COLO829 (cell line): ENCODE measurements at places on chromosomes 7 and 10.

DNA sequence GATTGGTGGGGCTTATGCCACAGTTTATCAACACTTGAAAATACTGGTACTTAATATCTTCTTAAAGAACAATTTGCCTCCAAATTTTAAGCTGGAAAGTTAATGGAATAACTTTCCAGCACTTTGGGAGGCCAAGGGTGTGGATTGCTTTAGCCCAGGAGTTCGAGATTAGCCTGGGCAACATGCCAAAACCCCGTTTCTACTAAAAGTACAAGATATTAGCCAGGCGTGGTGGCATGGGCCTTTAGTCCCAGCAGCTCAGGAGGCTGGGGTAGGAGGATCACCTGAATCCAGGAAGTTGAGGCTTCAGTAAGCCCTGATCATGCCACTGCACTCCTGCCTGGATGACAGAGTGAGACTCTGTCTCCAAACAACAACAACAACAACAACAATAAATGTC is 56.0 kb downstream of the PRF1 start:
- DNase-seq: no peak

DNA sequence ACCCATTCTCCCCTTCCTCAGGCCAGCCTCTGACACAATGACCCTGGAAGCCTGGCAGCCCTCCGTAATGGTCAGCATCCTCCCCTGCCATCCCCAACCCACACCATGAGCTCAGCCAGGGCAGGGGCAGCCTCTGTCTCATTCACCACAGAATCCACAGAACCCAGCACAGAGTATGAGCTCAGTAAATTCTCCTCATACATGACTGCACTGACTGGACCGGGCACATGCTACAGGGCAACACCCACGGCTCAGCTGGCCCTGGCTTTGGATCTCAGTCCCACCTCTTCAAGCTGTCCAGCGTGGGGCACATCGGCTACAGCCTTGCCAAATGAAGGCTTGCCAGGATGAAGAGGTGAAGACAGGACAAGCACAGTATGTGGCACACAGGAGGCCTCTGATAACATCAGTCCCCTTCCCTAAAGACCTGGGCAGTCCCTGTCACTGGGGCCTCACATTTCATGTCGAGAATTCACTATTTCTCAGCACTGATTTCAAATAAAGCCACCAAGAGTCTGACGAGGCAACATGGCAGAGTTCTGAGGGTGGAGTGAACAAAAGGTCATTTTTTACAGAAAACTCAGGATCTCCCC is 7.9 kb downstream of the GPRIN2 start:
- DNase-seq: no peak

DNA sequence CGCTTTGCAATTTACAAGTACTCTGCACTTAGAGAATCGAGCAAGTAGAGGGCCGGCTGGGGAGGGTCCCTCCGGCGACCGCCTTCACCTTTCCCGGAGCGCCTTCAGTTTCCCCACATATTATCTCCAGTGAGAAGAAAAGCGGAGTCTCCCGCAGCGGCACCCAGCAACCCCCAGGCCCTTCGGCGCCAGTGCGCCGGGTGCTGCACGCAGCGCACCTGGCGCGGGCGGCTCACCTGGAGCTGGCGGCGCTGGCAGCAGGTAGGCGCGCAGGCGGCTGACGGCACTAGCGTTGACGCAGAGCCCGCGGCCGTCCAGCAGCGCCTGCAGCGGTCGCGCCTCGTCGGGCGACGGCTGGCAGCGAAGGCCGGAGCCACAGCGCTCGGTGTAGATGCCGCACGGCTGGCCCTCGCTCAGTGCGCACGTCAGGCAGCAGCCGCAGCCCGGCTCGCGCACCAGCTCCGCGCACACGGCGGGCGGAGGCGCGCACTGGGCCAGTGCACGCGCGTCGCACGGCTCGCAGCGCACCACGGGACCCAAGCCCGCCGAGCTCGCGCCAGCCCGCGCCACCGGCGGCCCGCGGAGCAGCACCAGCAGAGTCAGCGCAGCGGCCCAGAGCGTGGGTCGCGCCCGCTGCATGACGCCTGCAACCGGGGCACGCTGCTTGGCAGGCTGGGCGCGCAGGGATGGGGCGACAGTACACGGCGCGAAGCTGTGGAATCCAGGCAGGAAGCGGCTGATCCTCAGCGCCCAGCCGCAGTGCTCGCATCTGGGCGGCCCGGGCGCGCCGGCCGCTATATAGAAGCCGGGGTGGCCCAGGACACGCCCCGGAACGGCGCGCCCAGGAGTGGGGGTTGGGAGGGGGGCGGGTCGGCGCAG is at the start of gene IGFBP3:
IGFBP3 (minus strand) TSS at position 771 of the 879 bp plus-strand sequence; CDS start at position 639, 132 bp downstream.
- DNase-seq: no peak

DNA sequence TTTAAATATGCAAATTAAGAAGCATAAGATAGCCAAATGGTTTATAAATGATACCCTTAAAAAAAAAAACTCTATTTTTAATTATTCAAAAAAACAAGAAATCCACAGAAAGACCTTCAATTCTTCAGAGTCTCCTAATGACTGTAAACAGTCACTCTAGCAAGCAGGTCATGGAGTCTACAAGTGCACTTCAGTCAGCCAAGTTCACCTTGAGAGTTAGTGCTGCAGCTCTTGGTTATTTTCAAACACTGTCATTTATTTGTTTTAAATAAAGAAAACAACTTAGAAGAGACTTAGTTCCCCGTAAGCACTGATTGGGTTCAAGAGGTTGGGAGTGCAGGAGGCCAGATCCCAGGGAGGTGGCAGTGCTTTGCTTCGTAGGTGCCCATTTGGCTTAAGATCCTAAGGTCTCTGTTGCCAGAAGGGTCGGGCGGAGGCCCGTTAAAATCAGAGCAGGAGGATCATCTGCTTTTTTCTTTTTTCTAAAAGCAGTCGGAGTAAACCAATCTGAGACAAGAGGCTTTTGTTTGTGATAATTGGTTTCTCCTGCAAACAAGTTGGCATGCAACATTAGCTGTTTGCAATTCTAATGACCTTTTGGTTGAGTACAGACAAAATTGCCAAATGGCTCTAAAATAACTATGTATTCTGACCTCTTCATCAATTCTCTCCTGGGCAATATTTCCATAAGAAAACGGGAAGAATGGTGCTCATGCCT is 86.4 kb upstream of the ELMO1 start:
- DNase-seq: no peak

- no peak for DNase-seq
Observed at GRCh38 chr10:118472415-118473304, 122.8 kb downstream of the PRLHR start.

- no peak for DNase-seq
Observed at GRCh38 chr10:109886781-109887140, 36.5 kb downstream of the XPNPEP1 start.

- no peak for DNase-seq
Observed at GRCh38 chr7:19572566-19572965, 136.3 kb downstream of the POLR1F start.

- DNase-seq: no peak
Observed at GRCh38 chr7:157014635-157015555, 4.4 kb upstream of the MNX1 start.

- DNase-seq: no peak
Observed at GRCh38 chr7:37216156-37216852, 232.4 kb downstream of the ELMO1 start.

GRCh38 chr10:71045936-71046335 is 157.6 kb upstream of the PCBD1 start:
- DNase-seq: no peak

DNA sequence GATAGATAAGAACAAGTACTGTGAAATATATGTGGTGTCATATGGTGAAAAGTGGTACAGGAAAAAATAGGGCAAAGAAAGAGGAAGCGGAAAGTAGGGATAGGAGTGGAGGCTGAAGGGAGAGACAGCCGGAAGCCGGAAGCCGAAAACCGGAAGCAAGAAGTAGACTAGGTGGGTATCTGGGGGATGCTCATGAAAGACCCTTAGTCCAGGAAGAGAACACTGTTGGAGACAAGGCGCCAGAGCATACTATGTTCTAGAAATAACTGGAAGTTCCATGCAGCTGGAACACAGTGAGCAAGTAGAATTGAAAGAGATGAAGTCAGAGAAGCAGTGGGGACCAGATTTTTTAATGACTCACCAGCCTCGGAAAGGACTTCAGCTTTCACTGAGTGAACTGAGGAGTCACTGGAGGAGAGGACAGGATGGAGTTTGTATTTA is 22.5 kb downstream of the ST8SIA6 start:
- DNase-seq: no peak
